ENCODE measurements at places on chromosomes 5 and 9. TPM values are rescaled to one million over a fixed set of nuclear protein-coding genes. Genes with fewer than 3 reads are reported as not detected.

NR2F1-AS1 gene
- total RNA-seq: 15.9 TPM

DNA sequence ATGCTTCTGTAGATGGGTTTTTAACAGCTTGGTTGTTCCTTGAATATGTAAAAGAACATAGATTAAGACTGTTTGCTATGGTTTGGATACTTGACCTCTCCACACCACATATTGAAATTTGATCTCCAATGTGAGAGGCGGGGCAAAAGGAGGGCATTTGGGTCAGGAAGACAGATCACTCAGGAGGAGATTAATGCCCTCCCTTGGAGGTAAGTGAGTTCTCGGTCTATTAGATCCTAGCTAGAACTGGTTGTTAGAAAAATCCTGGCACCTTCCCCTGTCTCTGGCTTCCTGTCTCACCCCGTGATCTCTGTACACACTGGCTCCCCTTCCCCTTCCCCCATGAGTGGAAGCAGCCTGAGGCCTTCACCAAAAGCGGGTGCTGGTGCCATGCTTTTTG, 281.1 kb upstream of the ANKRD55 start:
- DNase-seq: no peak
- no peaks in the 10 kb centered on the region for H3K36me3 ChIP-seq
- H3K27ac ChIP-seq: no peak overlapping the region
- peaks cover 3% of the 10 kb centered on the region for H3K27me3 ChIP-seq
- no peaks in the 10 kb centered on the region for H3K4me1 ChIP-seq
- no peak overlapping the region for H3K4me3 ChIP-seq

- H3K4me3 ChIP-seq: no peak overlapping the region
- H3K27me3 ChIP-seq: no peaks in the 10 kb centered on the region
- no peaks in the 10 kb centered on the region for H3K36me3 ChIP-seq
- H3K4me1 ChIP-seq: peaks cover 4% of the 10 kb centered on the region
- H3K27ac ChIP-seq: no peak overlapping the region
Measured at GRCh38 chr5:59592101-59592500, 301.4 kb downstream of the PDE4D start.

GRCh38 chr5:143413958-143414669, 10.6 kb upstream of the NR3C1 start:
- no peak overlapping the region for H3K27ac ChIP-seq
- no peaks in the 10 kb centered on the region for H3K4me1 ChIP-seq
- no peaks in the 10 kb centered on the region for H3K27me3 ChIP-seq
- no peak overlapping the region for H3K4me3 ChIP-seq

- no peak overlapping the region for H3K4me3 ChIP-seq
- peaks cover 74% of the 10 kb centered on the region for H3K36me3 ChIP-seq
- no peak for DNase-seq
Measured at GRCh38 chr5:87340716-87341115, 72.0 kb downstream of the CCNH start.

DNA sequence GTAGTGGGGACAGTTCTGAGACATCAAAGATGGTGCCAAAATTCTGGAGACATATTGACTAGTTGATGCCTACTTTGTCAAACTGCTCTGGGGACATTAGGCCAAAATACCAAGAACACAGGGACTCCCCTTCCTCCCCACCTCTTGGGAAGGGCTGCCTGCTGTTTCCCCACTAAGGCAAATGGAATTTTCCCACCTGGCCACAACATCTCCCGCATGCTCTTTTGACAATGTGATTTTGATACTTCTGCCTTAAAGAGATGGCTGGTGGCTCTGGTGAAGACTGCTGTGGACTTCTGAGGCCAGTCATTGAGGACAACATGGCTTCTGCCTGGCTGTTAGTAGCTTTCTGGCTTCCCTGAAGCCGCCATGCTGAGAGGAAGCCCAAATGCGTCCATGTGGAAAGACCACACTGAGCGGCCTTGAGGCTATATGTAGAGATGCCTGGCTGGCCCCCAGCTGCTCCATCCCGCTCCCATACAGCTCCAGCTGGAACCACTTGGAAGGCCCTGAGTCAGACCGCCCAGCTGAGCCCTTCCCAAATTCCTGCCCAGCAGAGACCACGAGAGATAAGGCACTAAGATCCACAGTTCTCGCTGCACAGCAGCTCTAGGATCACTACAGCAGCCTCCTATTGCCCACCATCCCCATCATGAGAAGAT, 226.7 kb downstream of the SYK start:
- H3K27ac ChIP-seq: no peak overlapping the region
- H3K4me3 ChIP-seq: no peak overlapping the region
- H3K27me3 ChIP-seq: no peaks in the 10 kb centered on the region
- H3K4me1 ChIP-seq: no peaks in the 10 kb centered on the region

DNA sequence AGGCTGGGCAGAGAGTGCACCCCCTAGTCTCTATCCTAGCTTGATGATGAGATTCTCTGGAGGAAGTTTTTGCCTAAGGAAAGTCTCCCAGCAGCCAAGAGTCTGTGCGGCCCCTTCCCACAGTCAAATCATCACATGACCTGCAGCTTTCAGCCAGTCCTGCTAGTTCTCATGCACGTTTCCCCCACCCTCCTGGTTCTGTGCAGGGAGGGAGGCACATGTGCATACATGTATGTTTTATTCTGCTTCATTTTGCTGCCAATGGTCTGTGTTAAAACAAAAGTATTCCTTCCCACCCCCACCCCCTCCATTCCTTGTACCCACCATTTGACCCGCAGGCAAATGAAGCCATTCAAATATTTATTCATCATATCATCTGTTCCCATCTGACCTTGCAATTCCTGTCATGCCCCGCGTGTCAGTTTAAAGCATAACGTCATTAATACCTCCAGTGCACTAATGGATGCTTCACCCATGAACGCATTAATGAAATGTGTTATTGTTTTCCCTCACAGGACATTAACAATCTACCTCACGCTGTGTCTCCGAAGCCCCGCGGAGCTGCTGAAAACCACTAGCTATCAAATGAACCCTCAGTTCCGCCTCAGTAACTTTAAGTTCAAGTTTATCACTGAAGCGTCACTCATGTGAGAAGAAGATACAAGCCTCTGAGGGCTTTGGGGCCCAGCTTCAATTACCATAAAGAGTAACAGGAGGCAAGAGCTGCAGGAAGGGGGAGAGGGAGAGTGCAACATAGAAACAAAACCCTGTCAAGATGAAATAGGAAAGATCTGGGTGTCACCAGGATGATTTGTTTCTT, 139.6 kb downstream of the RASEF start:
- H3K36me3 ChIP-seq: no peaks in the 10 kb centered on the region
- H3K4me1 ChIP-seq: no peaks in the 10 kb centered on the region
- DNase-seq: no peak
- H3K27me3 ChIP-seq: no peaks in the 10 kb centered on the region
- H3K27ac ChIP-seq: no peak overlapping the region
- H3K4me3 ChIP-seq: no peak overlapping the region

DNA sequence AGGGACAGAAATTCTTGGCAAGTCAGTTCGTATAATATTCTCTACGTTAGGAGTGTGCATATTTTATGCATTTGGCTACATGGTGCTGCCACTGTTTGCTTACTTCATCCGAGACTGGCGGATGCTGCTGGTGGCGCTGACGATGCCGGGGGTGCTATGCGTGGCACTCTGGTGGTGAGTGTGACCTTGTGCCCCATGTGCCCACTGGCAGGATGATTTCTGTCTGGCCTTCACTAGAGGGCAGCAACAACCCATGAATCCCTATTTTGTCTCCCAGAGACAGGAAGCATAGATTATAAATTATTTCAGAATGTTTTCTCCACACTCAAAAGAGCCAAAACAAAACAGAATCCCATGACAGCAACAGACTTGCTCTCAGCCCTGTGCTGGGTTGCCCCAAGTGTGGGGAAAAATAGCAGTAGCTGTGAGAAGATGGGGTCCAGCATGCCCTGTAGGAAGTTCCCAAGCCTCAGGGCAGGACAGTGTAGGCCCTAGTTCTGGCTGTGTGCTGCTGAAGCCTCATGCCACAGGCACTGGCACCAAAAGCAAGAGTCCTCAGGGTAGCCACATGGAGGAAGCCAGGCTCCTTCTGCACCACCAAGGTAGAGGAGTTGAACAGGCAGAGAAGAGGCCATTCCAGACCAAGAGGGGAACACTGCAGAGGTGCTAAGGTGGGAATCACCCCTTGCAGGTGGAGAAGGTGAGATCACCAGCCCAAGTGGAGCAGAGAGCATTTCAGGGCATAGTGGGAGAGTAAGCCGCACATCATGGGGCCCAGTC, 16.0 kb downstream of the SLC22A5 start:
- peaks cover 46% of the 10 kb centered on the region for H3K4me1 ChIP-seq
- H3K27ac ChIP-seq: peak overlapping the region; percentile 56
- no peak overlapping the region for H3K4me3 ChIP-seq
- no peaks in the 10 kb centered on the region for H3K27me3 ChIP-seq
- peak; percentile 92 for DNase-seq

DNA sequence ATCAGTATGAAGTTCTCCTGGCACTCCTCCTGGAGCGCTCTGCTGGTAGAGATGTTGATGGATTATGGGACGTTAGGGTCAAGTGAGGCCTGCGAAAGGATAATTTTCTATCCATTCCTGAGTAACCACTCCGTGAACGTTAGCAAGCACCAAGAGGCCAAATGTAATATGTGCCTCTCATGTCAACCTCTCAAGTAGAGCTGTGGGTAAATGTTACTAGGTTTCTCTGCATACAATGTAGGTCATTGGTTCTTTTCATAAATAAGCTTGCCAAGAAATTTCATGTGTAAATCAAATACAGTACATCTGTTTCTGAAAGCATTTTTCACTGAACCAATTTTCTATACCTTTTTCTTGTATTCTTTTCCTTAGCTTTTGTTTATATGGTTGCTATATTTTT, 126.3 kb downstream of the KDM4C start:
- H3K27me3 ChIP-seq: no peaks in the 10 kb centered on the region
- H3K36me3 ChIP-seq: no peaks in the 10 kb centered on the region
- H3K4me1 ChIP-seq: no peaks in the 10 kb centered on the region
- no peak overlapping the region for H3K27ac ChIP-seq

GRCh38 chr9:38079461-38080031, 10.5 kb upstream of the SHB start:
- DNase-seq: no peak
- H3K4me3 ChIP-seq: no peak overlapping the region

Data from osteoblast (primary cell).